ENCODE measurements at places on chromosomes 13 and 19. TPM values are rescaled to one million over a fixed set of nuclear protein-coding genes. Genes with fewer than 3 reads are reported as not detected.

DNA sequence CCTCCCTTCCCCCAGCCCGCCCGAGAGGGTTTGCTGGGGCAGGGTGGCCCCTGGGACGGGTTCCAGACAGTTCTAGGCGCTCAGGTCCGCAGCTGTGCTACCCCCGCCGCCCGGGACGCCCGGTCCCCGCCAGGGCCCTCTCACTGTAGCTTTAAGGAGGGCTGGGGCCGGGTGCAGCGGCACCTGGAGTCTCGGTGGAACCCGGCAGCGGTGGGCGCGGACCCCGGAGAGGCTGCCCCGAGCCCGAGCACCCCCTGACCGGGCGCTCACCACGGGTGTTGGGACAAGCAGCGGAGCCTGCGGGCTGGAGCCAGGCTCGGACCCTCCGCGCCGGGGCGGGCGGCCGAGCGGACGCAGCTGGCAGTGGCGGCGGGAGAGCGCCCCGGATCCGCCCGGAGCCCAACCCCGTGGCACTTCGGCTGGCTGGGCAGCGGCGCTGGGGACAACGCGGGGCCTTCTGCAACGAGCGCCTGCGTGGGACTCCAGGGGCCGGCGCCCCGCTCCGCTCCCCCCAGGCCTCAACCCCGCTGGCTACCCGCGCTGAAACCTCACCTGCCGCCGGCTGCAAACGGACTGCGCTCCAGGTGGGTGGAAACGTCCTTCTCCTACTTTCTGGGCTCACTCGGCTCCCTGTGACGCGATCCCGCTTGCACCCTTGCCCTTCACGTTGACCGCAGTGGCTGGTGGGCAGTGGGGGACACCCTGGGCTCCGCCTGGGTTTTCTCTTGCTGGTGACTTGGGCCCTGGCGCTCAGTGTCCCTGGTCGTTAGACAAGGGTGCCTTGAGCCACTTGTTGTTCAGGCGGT, 81.1 kb downstream of the ZNF429 start:
- DNase-seq, result no peak

DNA sequence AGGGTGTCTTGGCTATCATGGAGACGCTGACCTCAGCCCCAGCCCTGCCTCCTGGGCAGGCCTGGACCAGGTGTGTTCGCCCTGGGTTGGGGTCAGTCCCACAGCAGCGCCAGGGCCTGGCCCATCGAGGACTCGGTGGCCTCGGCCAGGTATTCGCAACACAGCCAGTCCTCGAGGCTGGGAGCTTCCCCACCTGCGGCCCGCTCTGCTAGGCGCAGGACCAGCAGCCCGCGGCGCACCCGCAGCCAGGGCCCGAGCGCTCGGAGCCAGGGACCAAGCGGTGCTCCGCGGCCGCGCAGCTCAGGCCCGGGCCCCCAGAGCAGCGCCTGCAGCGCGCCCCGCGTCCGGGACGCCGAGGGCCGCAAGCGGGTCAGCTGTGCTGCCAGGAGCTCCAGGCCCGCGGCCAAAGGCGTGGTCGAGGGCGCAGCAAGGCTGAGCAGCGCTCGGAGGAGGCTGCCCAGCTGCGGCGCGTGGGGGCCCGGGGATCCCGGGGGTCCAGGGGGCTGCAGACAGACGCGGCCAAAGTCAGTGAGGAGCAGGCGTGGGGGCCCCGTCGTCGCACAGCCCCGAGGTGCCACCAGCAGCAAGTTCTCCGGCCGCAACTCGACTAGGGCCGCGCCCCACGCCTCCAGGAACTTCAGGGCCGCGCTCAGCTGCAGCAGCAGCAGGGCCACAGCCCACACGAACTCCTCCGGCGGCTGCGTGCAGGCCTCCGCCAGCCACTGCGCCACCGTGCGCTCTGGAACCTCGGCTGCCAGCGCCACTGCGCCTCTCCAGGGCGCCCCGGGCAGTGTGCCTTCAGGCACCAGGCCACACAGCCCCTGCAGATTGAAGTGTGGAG, 6.2 kb downstream of the PEAK3 start:
- DNase-seq, result no peak

ARRDC5 gene
- total RNA-seq, result 0.32 TPM

DNA sequence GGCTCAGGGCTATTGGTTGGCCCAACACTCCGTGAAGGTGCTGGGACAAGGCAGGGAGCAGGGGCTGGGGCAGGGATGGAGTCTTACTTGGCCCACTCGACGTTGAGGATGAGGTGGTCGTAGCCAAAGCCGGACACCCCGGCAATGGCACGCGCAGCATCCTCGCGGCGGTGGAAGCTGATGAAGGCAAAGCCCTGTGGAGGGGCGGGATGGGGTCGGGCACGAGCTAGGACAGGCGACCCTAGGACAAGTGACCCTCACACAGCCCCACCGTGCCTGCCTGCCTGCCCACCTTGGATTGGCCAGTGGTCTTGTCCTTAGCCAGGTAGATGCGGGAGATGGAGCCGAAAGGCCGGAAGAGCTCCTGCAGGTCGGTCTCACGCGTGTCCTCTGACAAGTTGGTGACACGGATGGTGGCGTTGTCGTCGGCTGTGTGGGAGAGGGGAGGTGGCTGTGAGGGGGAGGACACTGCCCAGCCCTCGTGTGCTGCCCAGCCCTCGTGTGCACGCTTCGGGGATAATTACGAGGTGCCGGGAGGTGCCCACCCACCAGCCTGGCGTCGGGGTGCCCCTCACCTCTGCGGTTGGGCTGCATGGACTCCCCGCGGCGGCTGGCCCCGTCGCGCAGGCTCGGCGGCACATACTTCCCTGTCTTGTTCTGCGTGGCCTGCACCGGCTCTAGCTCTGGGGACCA, 4.0 kb downstream of the P2RY11 start:
- no peak for DNase-seq

GRCh38 chr13:66693656-66694055, 536.5 kb downstream of the PCDH9 start:
- no peak for DNase-seq

- DNase-seq, result no peak
Measured at GRCh38 chr19:53898636-53899341, 10.3 kb upstream of the CACNG7 start.

GRCh38 chr19:37452500-37453245, 14.6 kb downstream of the ZNF569 start:
- no peak for DNase-seq

GRCh38 chr19:16084067-16084685, 7.9 kb downstream of the TPM4 start:
- DNase-seq, result no peak

DMKN gene
- 2.2 TPM for total RNA-seq

- no peak for DNase-seq
Measured at GRCh38 chr13:98260357-98261164, 83.5 kb upstream of the RNF113B start.

DNA sequence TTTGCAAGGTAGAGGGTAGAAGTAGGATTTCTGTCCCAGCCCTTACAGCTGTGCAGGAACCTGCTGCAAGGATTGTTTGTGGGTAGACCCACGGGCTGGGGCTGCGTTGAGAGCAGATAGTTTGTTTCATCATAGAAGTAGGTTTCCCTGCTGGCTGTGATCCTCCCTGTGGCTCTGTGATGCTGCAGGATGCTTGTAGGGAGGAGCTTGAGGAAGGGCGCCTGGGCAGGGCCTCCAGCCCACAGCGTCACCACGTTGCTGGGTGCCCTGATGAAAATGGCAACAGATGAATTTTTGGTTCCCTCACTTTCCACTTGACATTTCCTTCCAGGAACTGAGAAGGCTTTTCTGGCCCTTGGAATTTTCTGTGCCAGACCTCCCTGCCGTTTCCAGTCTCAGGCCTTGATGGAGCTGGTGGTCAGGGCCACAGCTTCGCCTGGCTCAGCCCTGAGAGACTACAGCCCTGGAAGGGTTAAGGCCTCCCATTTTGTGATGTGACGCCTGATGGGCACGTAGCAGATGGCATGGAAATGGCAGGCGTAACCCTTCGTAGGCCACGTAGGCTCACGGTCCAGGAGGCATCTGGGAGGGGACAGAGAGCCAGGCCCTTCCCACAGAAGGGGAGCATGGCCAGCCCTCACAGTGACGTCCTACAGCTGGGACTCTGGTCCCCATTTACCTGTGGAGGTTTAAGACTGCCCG, 42.2 kb downstream of the GATAD2A start:
- no peak for DNase-seq

DNA sequence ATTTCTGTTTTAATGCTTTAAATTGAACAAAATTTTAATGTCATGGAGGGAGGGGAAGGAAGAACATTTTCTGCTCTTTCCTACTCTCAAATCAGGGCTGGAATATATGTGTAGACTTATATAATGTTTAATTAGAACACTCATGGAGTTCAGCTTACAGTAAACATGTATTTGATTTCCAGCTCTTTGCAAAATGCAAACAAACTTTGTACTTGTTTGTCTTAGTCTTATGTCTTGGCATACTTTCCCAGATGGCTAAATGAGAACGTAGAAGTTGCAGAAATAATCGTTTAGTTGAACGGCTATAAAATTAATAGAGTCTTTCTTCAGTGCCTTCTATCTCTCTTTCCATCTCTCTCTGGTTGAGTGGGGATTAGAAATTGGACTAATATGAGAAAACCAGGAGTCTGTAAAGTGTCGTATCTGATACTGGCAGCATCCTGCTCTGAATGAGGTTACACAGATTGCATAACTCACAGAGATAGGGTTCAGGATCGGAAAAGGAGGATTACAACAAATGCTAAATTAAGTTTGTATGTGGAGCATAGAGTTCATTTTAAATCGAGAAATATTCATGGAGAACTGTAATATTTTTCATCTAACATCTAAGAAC, 82.3 kb downstream of the FGF9 start:
- DNase-seq, result peak; percentile 86

- no peak for DNase-seq
Measured at GRCh38 chr19:6947745-6948144, 60.4 kb downstream of the ADGRE1 start.

Measured in fibroblast of villous mesenchyme (primary cell).